ENCODE measurements at places on chromosomes 3 and 15.

GRCh38 chr3:196323691-196324090 is 5.7 kb upstream of the DYNLT2B start:
- no peak for DNase-seq

GRCh38 chr15:65338366-65338765 is 33.9 kb downstream of the RNU5B-1 start:
- no peak for DNase-seq

DNA sequence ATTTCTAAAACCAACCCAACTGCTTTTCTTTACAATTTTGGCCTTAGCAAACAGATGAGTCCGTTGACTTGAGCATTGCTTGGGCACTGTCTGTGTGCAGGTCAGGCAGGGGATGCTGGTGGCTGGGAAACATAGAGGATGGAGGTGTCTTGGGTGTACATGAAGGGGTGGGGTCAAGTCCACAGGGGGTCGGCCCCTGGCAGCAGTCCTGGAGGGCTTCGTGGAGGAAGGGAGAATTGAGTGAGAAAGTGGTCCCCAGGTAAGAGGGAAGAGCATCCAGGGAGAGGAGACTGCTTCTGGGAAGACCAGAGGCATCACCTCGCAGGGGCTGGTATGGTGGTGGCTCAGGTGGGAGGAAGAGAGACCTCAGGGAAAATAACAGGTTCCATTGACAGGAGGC is 144.8 kb downstream of the TJP1 start:
- no peak for DNase-seq

DNA sequence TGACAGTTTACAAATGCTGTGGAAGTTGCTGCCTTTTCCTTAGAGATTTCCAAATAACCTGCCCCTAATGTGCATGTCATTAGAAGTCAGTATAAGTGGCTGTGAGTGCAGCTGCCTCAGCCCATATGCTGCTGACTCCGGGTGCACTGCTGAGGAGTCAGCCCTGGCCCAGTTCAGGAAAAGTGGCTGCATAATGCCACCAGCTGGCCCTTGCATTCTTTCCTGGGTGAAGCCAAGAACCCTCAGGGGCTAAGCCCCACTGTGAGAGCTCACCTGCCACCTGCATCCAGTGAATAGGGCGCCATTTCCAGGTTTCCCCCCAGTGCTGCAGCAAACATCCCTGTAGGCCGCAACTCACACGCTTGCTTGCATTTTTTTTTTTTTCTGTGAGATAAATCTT is 139.9 kb downstream of the TJP1 start:
- no peak for DNase-seq

- DNase-seq, result no peak
Observed at GRCh38 chr3:17645074-17645698, 97.2 kb downstream of the TBC1D5 start.

- DNase-seq, result no peak
Observed at GRCh38 chr3:132556508-132557159, 40.4 kb upstream of the ACKR4 start.

- no peak for DNase-seq
Observed at GRCh38 chr15:81229586-81229985, 32.9 kb downstream of the IL16 start.

- DNase-seq, result no peak
Observed at GRCh38 chr3:51705276-51706020, 1.4 kb upstream of the GRM2 start.

- DNase-seq, result no peak
Observed at GRCh38 chr3:89113893-89114840, 6.7 kb downstream of the EPHA3 start.
